Effector memory CD8-positive, alpha-beta T cell (primary cell): ENCODE measurements at places on chromosomes 3 and 15.

DNA sequence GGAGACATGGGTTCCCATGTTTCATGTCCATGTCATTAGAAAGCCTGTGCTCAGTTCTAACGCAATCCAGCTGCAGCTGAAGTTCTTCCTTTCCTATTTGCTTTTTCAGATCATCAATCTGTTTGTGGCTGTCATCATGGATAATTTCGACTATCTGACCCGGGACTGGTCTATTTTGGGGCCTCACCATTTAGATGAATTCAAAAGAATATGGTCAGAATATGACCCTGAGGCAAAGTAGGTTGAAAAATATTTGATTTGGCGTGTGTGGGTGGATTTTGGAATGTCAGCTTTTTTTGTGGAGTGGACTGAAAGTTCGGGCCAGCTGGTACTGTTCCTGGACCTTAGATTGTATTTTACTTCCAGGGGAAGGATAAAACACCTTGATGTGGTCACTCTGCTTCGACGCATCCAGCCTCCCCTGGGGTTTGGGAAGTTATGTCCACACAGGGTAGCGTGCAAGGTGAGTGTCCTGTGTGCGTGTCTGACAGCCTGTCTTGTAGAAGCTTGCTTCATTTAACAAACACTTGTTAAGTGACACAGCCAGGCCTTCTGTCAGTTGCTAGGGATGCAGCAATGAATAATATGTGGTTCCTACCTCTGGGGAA is 69.6 kb downstream of the CHDH start:
- no peak for DNase-seq

DNA sequence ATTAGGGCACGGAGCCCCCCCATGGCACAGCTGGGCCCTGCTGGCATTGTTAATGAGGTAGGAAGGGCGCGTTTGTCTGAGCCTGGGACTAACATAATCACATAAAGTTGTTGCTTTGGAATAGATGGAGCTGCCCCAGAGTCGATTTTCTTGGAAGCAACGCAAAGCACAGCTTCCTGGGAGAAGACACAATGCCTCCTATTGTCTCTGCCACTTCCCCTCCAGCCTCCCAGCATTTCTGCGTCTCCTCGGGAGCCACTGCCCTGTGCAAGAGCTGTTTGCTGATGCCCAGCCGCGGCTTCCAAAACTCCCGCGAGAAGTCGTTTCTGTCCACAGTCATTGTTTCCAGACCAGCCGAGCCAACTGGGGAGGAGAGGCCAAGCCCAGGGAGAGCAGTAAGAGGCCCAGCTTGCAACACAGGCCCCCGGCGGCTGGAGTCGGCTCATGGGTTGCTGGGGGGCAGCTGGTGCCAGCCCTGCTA is 18.1 kb upstream of the ALDH1A3 start:
- DNase-seq = no peak

DNA sequence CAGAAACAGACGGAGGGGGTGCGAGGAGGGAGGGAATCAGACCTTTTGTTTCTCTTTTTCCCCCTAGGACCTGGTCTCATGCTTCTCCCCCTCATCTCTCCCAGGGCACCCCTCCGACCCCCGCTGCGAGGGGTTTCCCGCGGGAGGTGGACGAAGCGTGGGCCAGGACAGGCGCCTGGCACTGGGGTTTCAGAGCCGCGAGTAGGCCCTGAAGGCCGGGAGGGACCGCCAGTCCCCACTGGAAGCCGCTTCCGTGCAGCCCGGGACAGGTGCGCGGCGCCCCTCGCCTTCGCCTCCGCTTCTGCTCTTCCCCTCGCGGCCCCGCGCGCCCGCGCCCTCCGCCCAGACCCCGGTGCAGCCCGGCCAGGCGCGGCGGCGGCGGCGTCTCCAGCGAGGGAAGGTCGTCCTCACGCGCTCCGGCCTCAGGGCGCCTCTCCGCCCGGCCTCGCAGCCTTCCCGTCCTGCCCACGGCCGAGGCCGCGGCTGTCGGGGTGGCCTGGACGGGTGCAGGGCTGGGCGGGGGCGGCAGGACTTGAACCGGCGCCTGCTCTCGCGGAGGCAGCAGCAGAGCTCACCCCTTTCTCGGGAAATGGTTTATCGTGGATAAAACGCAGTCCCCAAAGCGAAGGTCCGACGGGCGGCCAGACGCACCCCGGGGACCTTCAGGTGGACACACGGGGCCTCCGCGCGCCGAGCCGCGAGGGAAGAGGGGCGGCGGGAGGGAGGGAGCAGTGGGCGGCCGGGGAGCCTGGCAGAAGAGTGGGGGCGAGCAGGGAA is 31.5 kb upstream of the ADAMTS17 start:
- no peak for DNase-seq

DNA sequence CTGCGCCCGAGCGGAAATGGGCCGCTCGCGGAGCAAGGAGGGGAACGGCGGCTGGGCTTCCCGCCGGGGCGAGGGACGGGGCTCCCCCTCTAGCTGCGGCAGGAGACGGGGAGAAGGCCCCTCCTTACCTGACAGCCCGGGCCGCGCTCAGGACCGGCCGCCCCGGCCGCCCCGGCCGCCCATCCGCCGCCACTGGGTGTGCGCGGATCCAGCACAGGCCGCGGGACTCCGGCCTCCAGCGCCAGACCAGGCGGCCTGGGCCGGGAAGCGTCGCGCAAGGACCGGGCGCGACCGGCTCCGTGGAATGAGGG is 296 bp downstream of the TPRA1 start:
- no peak for DNase-seq

DNA sequence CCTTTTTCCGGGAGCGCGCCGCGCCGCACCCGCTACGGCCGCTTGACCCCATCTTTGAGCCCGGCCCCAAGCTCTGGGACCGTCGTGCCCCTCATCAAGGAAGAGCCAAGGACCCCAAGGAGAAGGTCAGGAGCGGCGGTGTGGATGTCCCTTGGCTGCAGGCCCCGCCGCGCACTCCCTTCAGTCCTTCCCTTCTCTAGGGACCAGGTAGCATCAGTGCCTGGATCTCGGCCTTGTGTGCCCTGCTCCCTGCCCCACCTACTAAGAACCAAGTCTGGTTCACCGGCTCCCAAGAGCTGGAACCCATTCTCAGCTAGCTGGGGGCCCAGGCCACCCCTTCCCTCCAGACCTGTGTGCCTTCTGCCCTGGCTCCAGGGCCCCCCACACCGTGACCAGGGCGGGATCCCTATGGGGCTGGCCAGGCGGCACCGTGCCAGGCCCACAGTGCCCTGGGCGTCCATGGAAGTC is 69.3 kb upstream of the CGNL1 start:
- no peak for DNase-seq

GRCh38 chr3:23105048-23105447 is 98.1 kb upstream of the UBE2E2 start:
- no peak for DNase-seq

DNA sequence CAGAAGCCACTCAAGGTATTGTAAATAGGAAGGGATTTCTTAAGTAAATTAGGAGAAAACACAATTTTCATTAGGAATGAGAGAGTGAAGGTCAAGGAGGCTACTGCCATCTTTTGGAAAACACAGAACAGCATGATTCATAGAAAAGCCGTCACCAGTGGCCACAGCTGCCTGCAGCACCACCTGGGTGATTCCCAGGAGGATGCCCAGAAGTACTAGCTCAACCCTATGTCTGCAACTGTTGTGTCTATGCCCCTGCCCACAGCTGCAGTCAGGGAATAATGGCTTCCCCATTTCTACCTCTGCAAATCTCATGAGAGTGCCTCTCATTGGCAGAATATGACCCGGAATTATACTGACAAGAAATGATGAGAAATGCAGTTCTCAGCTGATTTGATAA is 300.0 kb downstream of the IGSF11 start:
- DNase-seq = no peak

DNA sequence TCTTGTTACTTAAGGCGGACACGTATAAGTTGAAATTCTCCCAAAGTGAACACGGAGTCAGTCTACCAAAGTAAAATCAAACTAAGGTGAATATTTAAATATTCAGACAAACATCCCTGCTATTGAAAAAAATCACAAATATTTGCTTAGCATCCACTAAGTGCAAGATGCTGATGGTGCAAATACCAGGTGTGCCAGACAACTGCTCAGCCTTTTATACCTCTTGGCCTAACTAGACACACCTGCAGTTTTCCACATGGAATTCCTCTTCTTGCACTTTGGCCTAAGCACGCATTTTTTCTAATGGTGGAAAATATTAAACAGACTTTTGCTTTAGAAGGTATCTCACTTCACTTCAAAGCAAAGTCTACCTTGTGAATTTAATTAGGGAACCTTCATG is 84.1 kb upstream of the ICE2 start:
- DNase-seq = no peak

- no peak for DNase-seq
Observed at GRCh38 chr3:126106336-126107202, 22.6 kb upstream of the SLC41A3 start.

DNA sequence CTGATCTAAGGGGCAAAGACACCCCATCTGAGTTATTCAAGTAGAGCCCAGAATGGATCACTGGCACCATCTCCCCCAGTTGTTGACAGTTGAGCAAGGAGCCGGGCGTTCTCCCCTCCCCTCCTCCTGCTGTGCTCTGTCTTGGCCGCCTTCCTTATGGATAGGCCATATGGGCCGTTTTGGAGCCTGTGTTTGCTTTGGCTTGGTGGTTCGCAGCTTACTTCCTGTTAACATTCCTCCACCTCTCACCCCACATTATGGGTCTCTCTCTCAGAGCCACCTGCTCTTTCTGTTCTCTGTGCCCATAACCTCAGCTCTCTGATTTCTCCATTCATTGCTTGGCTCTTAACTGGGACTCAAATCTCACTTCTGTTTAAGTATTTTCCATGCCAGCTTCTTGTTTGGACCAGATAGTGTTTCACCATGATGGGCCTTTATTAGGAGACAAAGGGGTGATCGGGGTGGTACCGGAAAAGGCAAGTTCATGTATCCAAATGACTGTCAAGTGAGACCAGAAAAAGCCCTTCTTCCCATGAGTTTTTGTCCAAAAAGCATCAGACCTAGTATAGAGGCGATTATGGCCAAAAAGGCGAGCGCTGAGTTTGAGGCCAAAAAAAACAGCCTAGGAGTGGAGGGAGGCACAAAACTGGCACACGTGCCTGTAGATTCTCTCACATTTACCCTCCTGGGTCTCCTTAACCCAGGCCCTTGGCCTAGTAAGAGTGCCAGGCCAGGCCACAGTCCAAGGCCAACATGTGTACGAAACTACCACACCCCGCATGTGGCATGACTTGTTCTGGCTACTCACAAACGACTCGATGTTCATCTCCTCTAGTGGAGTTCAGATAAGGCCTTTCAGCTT is 62.6 kb downstream of the DUT start:
- no peak for DNase-seq

DNA sequence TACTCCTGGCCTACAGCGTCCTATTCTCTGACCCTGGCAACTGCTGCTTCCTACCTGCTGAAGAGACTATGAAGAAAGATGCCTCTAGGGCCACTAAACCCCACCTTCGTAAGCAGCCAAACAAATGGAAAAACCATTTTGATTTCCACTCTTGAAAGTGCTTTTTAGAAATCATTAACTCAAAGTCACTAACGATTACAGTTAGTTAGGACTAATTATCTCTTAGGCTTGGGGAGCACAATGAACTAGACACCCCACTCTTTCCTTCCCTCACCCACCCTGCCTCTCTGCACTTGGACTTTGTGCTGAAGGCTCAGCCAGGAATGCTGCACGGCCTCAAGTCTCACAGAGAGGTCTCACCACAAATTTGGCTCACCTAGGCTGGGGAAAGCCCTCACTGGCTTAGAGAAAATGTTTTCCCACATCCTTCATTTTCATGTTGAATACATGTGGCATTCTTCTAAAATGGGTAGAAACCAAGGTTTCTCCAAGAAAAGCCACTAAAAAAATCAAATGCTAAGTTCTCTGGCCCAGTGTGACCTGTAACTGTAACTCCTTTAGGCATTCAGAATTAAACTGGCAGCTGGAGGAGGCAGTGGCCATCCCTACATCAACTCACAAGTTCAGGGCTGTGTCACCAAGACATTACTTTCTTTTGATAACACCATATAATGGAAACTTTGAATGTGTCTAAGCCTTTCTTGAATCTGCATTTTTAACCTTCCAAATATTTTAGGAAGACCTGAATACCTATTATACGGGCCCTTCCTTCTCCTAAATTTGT is 47.1 kb downstream of the NPTN start:
- DNase-seq = no peak

DNA sequence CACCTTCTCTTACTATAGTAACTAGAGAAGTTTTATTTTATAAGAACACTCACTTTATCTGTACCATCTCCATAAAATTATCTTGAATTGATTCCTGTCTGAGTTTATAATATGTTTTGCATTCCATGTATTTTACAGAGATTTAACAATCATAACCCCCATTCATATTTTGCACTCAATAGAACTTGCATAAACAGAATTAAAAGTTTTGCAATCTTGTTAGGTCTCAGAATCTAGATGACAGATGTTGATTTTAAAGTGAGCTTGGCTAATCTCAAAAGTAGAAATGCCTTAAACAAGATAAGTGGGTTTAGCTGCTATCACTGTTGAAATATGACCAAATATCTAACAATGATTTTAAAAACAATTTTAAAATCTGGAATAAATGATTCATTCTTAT is 107.9 kb upstream of the EPHA6 start:
- no peak for DNase-seq

GRCh38 chr3:23254282-23254681 is 51.2 kb downstream of the UBE2E2 start:
- no peak for DNase-seq

GRCh38 chr15:58308742-58309355 is 122.9 kb upstream of the LIPC start:
- DNase-seq = no peak

GRCh38 chr3:72938471-72939265 is 50.8 kb downstream of the GXYLT2 start:
- peak; percentile 20 for DNase-seq

GRCh38 chr3:168051531-168052471 is 43.9 kb downstream of the GOLIM4 start:
- DNase-seq = no peak

- DNase-seq = peak; percentile 20
Observed at GRCh38 chr3:194141415-194142155, 5.6 kb downstream of the HES1 start.

GRCh38 chr3:150662410-150663200 is 41.1 kb downstream of the ERICH6 start:
- no peak for DNase-seq

GRCh38 chr3:37741644-37742043 is 120.0 kb upstream of the CTDSPL start:
- DNase-seq = no peak

GRCh38 chr3:11581237-11582190 is 62.2 kb downstream of the VGLL4 start:
- no peak for DNase-seq

DNA sequence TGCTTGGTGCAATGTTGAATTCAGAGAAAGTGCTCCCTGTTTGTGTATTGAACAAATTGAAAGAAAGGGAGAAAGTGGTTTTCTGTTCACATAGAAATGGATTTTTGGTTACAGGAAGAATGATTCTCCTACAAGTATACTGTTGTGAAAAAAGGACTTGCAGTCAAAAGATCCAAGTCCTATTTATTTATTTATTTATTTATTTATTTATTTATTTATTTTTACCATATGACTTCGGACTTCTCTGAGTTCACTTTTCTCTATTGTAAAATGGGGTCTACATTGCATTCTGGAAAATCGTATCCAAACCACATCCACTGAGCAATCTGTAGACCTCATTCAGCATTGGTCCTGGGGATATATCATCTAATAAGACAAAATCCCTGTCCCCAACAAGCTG is 46.1 kb downstream of the STARD5 start:
- DNase-seq = no peak

GRCh38 chr3:50714946-50715345 is 40.2 kb downstream of the DOCK3 start:
- DNase-seq = no peak
